Activated CD4-positive, alpha-beta memory T cell treated with anti-CD3 and anti-CD28 coated beads, Interleukin-2, amount 10 ng/mL, durations not matched to agents 7 days and 5 days (primary cell): ENCODE measurements at places on chromosomes 13 and 19. TPM values are rescaled to one million over a fixed set of nuclear protein-coding genes. Genes with fewer than 3 reads are reported as not detected.

Gene C13orf42
- total RNA-seq = not detected

Gene ARHGAP33
- total RNA-seq = 60.9 TPM

GRCh38 chr19:1483979-1484428 is 5.0 kb upstream of the C19orf25 start:
- H3K36me3 ChIP-seq = peaks cover 2% of the 10 kb centered on the region
- H3K27me3 ChIP-seq = no peaks in the 10 kb centered on the region
- H3K4me3 ChIP-seq = no peak overlapping the region
- DNase-seq = no peak

GRCh38 chr19:308471-309205 is 17.4 kb upstream of the PLPP2 start:
- peaks cover 13% of the 10 kb centered on the region for H3K36me3 ChIP-seq
- DNase-seq = no peak
- H3K27me3 ChIP-seq = no peaks in the 10 kb centered on the region
- no peaks in the 10 kb centered on the region for H3K4me1 ChIP-seq
- H3K4me3 ChIP-seq = no peak overlapping the region
- no peak overlapping the region for H3K27ac ChIP-seq

DNA sequence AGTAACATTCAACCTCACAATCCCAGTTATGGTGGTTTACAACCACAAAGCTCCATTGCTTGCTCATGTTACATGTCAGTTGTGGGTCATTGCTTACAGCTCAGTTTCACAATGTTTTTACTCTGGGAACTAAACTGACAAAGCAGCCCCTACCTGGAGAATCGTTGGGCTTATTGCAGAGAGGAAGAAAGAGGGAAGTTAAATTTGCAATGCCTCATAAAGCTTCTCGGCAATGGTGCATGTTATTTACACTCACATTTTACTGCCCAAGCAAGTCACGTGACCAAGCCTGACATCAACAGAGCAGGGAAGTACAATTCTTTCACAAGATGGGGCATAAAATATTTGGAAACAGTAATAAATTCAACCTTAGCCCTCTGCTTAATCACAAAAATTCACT is 441.6 kb downstream of the TDRD3 start:
- no peaks in the 10 kb centered on the region for H3K4me1 ChIP-seq
- H3K27ac ChIP-seq = no peak overlapping the region
- H3K4me3 ChIP-seq = no peak overlapping the region
- no peaks in the 10 kb centered on the region for H3K36me3 ChIP-seq
- no peak for DNase-seq

- peaks cover 52% of the 10 kb centered on the region for H3K4me1 ChIP-seq
- H3K27ac ChIP-seq = peak overlapping the region; percentile 93
- H3K27me3 ChIP-seq = no peaks in the 10 kb centered on the region
- H3K4me3 ChIP-seq = peak overlapping the region; percentile 87
Measured at GRCh38 chr19:38852231-38853044, 2.7 kb upstream of the HNRNPL start.

DNA sequence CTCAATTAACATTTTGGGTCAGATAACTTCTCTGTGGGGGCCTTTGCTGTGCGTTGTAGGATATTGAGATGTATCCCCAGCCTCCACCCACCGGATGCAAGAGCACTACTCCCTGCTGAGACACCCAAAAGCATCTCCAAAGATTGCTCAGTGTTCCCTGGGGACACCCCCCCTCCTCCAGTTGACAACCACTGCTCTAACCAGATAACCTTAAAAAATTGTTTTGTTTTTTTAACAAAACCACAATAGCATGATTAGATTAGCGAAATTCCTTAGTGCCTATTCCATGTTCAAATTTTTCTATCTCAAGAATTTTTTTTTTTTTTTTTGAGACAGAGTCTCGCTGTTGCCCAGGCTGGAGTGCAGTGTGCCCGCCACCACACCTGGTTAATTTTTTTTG is 2.6 kb upstream of the EPN1 start:
- H3K36me3 ChIP-seq = peaks cover 60% of the 10 kb centered on the region
- H3K27ac ChIP-seq = peak overlapping the region; percentile 14
- no peak for DNase-seq
- no peaks in the 10 kb centered on the region for H3K27me3 ChIP-seq
- H3K4me1 ChIP-seq = peaks cover 45% of the 10 kb centered on the region

DNA sequence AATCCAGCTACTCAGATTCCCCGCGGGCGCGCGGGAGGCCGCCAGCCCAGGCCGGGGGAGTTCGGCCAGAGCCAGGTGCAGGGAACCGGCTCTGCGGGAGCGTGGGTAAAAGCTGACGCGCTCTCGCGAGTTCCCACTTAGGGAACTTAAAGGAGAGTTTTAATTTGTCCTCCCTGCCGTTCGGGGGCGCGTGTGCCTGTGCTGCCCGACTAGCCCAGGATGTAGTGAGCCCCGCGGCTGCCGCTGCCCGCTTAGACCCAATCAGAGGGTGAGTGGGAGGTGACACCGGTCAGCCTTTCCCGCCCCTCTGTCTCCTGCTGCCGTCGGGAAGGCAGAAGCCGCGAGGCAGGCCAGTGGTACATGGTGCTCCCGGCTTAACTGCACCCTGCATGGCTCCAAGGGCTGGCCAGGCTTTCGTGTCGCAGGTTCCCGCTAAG is 36.0 kb upstream of the NEK3 start:
- H3K4me3 ChIP-seq = peak overlapping the region; percentile 95
- DNase-seq = peak; percentile 70
- H3K4me1 ChIP-seq = peaks cover 28% of the 10 kb centered on the region
- H3K36me3 ChIP-seq = peaks cover 7% of the 10 kb centered on the region
- no peaks in the 10 kb centered on the region for H3K27me3 ChIP-seq

GRCh38 chr19:49786376-49786820 is 19.6 kb downstream of the AP2A1 start:
- H3K27me3 ChIP-seq = no peaks in the 10 kb centered on the region
- no peaks in the 10 kb centered on the region for H3K4me1 ChIP-seq
- peaks cover 55% of the 10 kb centered on the region for H3K36me3 ChIP-seq

DNA sequence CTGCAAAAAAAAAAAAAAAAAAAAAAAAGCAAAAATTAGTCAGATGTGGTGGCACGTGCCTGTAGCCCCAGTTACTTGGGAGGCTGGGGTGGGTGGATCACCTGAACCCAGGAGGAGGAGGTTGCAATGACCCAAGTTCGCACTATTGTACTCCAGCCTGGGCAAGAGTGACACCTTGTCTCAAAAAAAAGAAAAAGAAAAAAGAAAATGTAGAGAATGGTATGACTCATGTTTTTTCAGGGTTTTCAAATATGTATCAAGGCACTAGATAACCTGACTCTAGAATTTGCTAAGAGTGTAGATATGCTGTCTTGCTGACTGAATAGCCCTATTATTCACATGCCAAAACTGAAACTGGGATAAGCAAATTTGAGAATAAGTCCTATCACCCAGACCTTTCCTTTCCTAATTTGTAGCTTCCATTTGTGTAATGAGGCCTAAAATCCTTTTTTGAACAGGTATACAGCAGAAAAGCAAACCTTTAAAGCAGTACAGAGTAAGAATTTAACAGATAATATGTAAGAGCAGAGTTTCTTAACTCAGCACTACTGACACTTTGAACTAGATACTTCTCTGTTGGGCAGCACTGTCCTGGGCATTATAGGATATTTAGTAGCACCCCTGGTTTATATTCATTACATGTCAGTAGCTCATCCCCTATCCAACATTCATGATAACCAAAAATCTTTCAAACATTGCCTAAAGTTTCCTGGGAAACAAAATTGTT is 108.6 kb downstream of the ELF1 start:
- no peaks in the 10 kb centered on the region for H3K27me3 ChIP-seq
- H3K4me3 ChIP-seq = no peak overlapping the region
- DNase-seq = no peak
- H3K36me3 ChIP-seq = peaks cover 3% of the 10 kb centered on the region
- H3K4me1 ChIP-seq = peaks cover 15% of the 10 kb centered on the region

DNA sequence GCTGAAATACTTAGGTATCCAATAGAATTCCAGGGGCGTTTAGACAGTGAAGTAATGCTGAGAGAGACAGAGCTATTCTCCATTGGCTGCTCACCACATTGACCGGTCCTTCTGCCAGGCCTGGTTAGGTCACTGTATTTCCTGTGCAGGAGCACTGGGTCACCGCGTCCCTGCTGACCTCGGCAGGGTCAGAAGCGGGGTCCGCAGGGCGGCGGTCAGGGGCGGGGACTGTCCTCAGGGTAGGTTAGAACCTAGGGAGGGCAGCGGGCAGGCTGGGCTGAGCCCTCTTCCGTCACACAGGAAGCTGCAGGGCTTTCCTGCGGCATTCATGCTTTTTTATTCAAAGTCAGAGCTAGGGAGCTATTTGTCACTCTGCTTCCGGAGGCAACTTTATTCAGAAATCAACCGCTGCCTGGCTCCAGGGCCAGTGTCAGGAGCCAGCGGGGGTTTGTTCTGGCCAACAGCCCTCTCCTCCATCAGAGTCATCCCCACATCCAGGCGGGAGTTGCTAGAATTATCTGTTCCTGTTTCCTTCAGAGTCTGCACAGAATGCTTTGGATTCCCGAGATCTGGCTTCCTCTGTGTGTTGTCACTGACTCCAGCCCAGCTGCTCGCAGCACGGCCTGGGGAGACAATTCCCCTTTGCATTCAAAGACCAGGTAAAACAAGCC is 81.2 kb upstream of the WASF3 start:
- H3K27ac ChIP-seq = no peak overlapping the region
- no peaks in the 10 kb centered on the region for H3K27me3 ChIP-seq
- no peaks in the 10 kb centered on the region for H3K36me3 ChIP-seq
- DNase-seq = peak; percentile 19
- H3K4me1 ChIP-seq = peaks cover 10% of the 10 kb centered on the region

DNA sequence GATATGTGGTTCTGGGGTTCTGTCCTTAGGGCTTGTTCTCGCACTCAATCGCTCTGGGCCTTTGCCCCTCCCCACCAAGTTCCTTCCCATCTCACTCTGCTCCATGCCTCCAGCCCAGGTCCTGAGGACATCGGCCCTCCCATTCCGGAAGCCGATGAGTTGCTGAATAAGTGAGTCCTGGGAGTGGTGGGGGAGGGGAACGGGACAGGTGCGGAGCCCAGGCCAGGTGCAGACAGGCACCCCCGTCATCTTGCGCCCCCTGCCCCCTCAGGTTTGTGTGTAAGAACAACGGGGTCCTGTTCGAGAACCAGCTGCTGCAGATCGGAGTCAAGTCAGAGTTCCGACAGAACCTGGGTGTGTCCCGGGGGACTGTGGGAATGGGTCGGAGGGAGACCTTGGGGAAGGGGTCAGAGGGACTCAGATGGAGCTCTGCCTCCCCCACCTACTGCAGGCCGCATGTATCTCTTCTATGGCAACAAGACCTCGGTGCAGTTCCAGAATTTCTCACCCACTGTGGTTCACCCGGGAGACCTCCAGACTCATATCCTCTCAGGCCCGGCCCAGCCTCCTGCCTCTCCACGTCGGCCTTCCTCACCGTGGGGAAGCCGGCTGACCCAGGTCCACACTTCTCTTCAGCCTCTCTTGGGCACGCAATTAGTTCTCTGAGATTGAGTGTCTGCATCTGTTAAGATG is 10.1 kb downstream of the FUZ start:
- H3K27me3 ChIP-seq = no peaks in the 10 kb centered on the region
- no peak overlapping the region for H3K27ac ChIP-seq
- peaks cover 36% of the 10 kb centered on the region for H3K36me3 ChIP-seq
- peaks cover 11% of the 10 kb centered on the region for H3K4me1 ChIP-seq
- no peak for DNase-seq
- no peak overlapping the region for H3K4me3 ChIP-seq

DNA sequence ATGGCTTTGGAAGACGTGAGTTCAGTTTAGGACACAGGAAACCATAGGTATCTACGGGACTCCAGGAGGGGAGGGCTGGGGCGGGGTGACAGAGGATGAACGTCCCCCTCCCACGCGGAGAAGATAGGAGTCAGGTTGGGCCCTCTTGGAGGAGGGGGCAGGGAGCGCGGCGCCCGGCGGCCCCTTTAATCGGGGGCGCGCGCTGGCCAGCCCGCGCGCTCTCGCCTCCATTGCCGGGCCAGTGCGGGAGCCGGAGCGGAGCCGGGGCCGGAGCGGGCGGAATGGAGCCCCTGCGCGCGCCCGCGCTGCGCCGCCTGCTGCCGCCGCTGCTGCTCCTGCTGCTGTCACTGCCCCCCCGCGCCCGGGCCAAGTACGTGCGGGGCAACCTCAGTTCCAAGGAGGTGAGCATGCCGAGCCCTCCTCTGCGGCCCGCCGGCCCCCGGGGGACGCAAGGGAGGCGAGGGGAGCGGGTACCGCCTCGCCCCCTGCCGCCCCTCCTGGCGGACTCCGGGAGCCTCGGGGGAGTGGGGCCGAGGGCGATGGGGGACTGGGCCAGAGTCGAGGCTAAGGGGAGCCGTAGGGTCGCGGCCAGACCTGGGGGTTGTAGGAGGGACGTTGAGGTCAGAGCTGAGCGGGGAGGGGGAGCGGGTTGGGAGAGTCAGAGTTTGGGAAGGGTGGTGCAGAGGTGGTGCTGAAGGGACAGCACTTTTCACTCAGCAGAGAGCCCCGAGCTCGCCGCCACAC is at the start of gene TMEM145:
TSS of gene TMEM145 (plus strand) at position 214 of the 744 bp plus-strand sequence. CDS start at position 282, 68 bp downstream.
- H3K27ac ChIP-seq = no peak within 1 kb of the TSS
- peak; percentile 51 for DNase-seq
- peaks cover 37% of the 10 kb centered on the region for H3K27me3 ChIP-seq
- peaks cover 22% of the 10 kb centered on the region for H3K4me1 ChIP-seq

- no peaks in the 10 kb centered on the region for H3K36me3 ChIP-seq
- H3K4me3 ChIP-seq = no peak overlapping the region
- H3K27me3 ChIP-seq = no peaks in the 10 kb centered on the region
- no peak for DNase-seq
Measured at GRCh38 chr13:42526276-42526675, 47.7 kb upstream of the TNFSF11 start.

DNA sequence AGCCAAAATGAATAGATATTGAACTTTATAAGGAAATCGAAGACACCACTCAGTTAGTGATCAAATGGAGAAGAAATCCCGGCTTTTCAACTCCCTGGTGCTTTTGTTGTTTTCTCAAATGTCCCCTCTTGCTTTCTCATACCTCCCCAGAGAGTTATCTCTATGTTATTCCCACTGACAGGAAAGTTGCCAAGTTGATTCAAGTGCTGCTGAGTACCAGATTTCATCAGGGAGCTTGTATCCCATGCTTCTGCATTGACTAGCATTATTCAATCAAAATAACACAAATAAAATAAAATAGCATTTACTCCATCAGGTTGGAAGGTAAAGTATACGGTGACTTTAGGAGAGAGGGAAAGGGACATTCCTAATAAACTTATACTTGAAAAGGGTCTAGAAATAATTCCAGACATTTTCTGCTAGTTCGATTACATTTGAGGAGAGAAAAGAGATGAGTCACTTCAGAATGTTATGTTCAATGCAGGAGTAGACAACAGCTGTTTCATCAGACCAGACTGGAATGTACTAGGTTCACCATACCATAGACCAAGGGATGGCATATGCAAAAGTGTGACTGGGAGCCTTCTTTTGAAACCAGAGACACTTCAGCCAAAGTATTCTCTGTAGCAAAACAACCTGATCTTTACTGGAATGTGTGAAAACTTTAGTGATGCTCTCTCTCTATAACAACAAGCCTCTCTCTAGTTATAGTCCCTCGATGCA is 397.8 kb downstream of the FGF14 start:
- no peak overlapping the region for H3K4me3 ChIP-seq
- H3K36me3 ChIP-seq = no peaks in the 10 kb centered on the region
- no peaks in the 10 kb centered on the region for H3K27me3 ChIP-seq
- H3K27ac ChIP-seq = no peak overlapping the region

GRCh38 chr13:38697197-38697596 is 10.3 kb downstream of the FREM2 start:
- H3K4me1 ChIP-seq = no peaks in the 10 kb centered on the region
- no peak for DNase-seq
- no peaks in the 10 kb centered on the region for H3K36me3 ChIP-seq
- H3K27me3 ChIP-seq = no peaks in the 10 kb centered on the region
- H3K4me3 ChIP-seq = no peak overlapping the region
